ENCODE measurements at places on chromosomes 4 and X.

- no peak for DNase-seq
Measured at GRCh38 chrX:53479301-53479700, 45.1 kb upstream of the HSD17B10 start.

DNA sequence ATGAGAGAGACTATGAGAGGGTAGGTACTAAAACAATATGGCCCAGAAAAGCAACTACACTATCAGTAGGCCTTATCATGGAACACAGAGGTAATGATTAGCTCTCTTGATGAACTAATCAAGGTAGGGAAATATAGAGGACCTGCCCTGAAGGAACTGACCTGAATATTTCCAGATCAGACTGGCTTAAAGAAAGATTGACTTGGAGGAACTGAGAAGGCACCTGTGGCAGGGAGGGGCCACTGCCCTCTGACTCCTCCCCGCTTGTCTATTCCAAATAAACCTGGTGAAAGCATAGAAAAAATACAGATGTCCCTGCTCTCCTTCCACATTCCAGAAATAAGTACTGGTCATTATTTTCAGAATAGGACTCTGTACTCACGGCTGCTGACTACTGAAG, 5.5 kb downstream of the RPS6KA6 start:
- DNase-seq = no peak

- peak; percentile 40 for DNase-seq
Measured at GRCh38 chr4:184328022-184328736, 110.5 kb upstream of the ENPP6 start.

DNA sequence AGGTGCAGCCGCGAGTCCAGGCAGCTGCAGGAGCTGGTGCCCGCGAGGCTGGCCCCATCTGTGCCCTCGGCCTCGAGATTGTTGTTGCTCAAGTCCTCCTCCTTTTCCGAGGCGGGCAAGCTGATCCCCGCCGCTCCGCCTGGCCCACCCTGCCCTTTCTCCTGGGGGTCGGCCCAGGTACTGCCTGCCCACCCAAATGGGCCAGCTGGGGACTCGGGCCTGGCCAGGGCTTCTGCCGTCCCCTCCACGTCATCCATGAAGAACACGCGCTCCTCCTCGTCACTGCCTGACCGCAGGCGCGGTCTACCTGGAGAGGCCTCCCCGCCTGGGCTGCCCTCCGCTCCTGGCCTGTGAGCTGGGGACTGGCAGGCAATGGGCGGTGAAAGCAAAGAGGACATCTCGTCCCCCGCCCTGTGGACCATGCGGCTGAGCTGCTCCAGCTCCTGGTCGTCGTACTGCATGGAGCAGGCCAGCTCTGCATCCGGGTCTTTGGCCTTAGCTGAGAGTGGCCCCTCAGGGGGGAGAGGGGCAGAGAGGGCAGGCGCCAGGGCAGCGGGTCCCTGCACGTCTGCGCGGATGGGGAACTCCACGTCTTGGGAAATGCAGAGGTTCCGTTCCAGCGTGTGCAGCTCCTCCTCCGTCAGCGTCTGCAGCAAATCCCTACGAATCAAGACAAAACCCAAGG, 43.1 kb upstream of the MXD4 start:
- no peak for DNase-seq

DNA sequence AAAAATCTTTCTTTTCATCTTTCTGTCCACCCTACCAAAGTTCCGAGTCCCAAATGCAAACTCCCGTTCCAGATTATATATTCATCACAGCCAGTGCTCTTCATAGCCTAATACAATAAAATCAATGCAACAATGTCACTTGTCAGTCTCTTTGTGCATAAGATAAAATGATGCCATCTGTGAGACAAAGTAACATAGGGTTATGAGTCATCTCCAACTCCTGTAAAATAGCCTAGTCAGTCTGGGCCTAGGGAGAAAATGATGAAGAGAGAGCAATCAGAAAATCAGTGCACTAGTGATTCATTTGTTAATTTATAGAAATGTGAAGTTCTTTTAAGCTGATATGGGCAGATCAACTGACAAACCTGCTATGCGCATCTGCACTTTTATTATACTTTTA, 689.1 kb upstream of the DIAPH2 start:
- no peak for DNase-seq

Data from activated CD4-positive, alpha-beta T cell treated with anti-CD3 and anti-CD28 coated beads, Interleukin-2, Interleukin-6, amounts not matched to agents 100 ng/mL and 50 ng/mL, durations not matched to agents 16 hours and 8 hours (primary cell).